ENCODE measurements at places on chromosomes 3 and 15. TPM values are rescaled to one million over a fixed set of nuclear protein-coding genes. Genes with fewer than 3 reads are reported as not detected.

- DNase-seq, result no peak
Observed at GRCh38 chr15:85124173-85124572, 142.5 kb downstream of the PDE8A start.

DNA sequence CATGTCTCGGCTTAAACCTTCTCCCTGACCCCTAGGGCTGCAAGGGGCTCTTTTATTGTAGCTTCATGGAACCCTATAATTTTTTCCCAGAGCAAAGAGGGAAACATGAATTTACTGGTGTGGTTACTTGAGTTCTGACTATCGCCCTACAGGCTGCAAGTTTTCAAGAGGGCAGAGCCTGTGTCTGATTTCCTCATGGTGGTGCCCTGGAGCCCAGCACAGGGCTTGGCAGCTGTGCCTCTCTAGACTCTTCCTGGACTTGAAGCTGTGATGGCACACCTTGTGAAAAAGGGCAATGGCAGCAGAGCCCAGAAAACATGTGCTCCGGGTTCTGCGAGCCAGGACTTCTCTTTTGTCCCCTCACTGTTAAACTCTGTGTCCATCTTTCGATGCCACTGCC lies 34.2 kb upstream of the TF start:
- DNase-seq, result no peak

- DNase-seq, result no peak
Observed at GRCh38 chr3:64903006-64903405, 215.2 kb upstream of the ADAMTS9 start.

GRCh38 chr3:182046166-182046764 lies 334.5 kb downstream of the SOX2 start:
- DNase-seq, result no peak

GRCh38 chr15:70587896-70588567 lies 175.3 kb downstream of the UACA start:
- no peak for DNase-seq

DNA sequence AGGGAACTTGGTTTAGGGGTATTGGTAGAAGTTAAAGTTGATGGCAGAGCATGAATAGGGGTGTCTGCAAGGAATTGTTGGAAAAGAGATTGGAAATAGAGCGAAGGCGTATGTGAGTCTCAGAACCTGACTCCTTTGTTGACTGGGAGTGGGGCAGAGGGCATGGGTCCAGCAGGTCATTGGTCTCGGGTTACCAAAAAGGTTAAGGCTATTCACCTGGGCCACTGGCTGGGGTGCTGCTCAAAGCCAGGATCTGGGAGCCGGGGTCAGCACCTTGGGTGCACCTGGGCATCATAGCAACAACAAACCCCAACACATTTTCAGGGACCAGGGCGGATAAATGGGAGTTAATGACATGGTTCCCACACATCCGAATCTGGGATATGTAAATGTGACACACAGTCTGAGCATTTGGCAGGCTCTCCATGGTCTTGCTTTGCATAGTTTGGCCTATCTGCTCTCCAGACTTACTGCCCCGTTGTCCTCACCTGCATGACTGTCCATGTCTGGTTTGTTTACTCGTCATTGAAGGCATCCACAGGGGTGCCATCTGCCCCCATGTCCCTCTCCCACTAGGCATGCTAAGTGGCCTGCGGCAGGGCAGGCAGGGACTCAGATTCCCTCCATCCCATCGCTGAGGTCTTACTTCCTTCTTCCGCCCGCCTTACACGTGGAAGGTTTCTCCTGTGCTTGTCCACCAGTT lies 10.1 kb downstream of the KLF13 start:
- DNase-seq, result no peak

The ADIPOQ gene
- total RNA-seq, result not detected
